ENCODE measurements at places on chromosomes 5 and 9.

DNA sequence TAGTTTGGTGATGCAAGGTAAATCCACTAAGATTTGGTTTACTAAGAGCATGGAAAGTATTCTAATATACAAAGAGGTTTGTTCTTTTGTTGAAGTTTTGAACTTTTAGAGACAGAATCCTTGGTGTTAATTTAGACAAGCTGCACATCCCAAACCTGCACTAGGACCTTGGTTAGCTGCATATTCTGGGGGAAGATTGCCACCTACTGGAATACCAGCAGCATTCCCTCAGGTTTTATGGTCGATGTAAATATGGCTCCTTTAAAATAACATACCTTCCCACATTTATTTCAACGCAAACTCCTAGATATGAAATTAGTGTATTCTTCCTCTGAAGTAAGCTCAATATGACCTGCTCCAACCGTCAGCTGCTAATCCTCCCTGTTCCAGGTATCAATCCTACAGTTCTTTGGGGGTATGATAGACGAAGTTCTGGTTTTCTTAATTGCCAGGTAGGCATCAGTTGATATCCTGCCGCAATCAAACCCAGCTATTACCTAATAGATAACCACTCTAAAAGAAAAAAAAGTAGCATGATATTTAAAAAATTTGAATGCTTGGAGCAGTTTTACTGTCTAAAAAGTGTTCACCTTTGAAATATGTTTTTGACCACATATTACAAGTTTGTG, 624.1 kb downstream of the ISL1 start:
- peak; percentile 2 for DNase-seq

DNA sequence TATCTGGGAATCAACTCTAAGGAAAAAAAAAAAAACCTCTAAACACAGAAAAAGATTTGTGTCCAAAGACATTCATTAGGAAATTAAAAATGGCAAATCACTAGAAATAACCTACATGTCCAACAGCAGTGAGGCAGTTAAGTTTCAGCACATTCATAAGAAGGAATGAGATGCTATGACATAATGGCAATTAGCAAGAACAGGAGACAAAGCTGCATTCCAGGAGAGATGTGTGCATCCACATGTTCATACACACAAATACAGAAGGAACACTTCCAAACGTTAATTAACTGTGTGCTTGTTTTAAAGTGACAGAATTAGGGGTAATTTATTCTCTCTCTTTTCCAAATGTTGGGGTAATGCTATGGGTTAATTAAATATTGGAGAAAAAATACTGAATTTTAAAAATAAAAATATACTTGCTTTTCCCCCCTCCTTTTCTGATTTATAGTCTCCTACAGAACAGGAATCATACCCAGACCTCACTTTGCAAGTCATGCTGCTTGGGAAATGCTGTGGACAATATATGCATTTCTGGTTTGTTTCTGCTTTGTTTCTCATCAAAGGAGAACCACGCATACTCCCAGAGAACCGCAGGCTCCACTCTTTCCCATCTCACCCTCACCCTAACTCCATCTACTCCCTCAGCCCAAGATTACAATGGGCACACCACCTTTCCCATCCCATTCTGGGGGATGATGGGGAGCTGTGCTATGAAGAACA, 114.1 kb downstream of the CDK5RAP2 start:
- DNase-seq, result no peak

GRCh38 chr5:17482790-17483189, 15.2 kb upstream of the TAF11L2 start:
- DNase-seq, result no peak

- no peak for DNase-seq
Observed at GRCh38 chr9:35436933-35437332, 53.0 kb upstream of the RUSC2 start.

GRCh38 chr9:2923766-2924379, 80.0 kb upstream of the PUM3 start:
- no peak for DNase-seq

DNA sequence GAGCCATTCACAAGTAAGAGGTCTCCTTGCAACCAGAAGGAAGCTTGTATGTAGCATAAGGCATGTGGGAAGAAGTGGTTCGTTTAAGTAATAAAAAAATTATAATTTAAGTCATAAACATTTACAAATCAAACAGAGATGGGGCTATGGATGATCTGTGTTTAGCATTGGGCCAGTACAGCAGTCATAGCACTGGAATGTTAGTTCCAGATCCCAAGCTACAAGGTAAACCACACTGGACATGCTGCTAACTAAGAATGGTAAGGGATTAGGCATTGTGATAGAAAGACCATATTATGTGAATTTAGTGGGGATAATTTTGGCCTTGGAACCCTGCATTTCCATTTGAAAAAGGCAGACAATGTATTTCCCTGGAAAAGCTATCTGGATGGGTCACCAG, 170.4 kb upstream of the KCNN2 start:
- no peak for DNase-seq

- DNase-seq, result no peak
Observed at GRCh38 chr5:73906277-73906676, 280.3 kb downstream of the ARHGEF28 start.

DNA sequence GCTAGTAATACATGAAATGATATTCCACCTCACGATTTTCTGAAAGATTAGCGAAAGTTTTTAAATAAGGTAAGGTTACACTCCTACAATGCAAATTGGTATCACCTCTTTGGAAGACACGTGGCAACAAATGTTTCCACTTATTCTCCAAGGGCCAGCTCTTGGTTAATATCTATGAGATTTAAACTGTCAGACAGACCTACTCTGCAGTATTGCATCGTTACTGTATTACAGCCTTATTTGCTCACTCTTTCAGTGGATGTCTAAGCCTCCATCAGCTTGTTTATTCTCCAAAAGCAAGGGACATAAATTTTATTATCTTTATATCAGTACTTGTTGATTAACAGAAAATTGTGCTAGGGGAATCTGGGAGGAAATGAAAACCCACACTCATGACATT, 135.7 kb downstream of the MLLT3 start:
- no peak for DNase-seq

- peak; percentile 6 for DNase-seq
Observed at GRCh38 chr9:12708562-12709298, 15.5 kb downstream of the TYRP1 start.

DNA sequence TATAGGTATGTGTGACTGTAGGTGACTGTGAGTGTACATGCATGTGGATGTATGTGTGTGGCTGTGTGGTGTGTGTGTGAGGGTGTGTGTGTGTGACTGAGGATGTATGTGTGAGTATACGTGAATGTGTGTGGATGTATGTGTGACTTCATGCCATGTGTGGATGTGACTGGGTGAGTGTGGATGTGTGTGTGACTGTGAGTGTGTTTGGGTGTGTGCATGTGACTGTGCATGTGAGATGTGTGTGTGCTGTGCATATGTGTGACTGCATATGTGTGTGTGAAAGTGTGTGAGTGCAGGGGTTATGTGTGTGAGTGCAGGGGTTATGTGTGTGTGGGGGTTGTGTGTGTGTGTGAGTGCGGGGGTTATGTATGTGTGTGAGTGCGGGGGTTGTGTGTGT, 42.3 kb downstream of the RXRA start:
- DNase-seq, result no peak

GRCh38 chr9:2740616-2741015, 23.3 kb downstream of the KCNV2 start:
- DNase-seq, result no peak

DNA sequence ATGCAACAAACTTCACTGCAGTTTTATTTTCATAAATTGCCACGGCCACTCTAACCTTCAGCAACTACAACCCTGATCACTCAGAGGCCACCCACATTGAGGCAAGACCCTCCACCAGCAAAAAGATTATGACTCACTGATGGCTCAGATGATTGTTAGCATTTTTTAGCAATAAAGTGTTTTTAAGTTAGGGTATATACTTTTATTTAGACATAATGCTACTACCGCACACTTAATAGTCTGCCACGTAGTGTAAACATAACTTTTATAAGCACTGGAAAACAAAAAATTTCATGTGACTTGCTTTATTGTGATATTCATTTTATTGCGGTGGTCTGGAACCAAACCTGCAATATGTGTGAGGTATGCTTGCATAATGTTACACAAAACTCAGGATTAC, 257.9 kb downstream of the ZSWIM6 start:
- no peak for DNase-seq

DNA sequence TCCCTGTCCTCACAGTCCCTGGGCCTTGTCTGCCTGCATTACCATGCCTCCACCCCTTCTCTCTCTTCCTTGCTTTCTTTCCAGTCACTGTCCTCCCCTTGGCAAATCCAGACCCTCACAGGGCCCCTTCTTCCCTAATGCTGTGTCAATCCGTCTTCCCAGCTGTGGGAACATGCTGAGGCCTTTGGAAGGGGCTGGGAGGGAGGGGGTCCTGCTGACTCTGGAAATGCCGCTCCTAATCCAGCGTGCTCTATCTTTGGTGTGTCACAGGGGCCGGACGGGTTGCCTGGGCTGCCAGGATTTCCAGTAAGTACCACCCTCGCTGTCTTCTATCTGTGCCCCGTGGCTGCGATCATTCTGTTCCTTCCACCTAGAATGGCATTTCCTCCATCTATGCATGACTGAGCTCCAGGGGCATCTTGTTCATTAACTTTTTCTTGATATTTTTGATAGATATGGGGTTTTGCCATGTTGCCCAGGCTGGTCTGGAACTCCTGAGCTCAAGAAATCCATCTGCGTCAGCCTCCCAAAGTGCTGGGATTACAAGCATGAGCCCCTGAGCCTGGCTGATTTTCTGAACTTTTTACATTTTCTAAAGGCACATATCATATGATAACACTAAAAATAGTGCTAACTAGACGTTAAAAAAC, 64.5 kb upstream of the TGFBR1 start:
- DNase-seq, result no peak

- no peak for DNase-seq
Observed at GRCh38 chr9:133772581-133772980, 34.4 kb upstream of the SARDH start.

GRCh38 chr5:172999974-173000373, 16.4 kb downstream of the ATP6V0E1 start:
- no peak for DNase-seq

DNA sequence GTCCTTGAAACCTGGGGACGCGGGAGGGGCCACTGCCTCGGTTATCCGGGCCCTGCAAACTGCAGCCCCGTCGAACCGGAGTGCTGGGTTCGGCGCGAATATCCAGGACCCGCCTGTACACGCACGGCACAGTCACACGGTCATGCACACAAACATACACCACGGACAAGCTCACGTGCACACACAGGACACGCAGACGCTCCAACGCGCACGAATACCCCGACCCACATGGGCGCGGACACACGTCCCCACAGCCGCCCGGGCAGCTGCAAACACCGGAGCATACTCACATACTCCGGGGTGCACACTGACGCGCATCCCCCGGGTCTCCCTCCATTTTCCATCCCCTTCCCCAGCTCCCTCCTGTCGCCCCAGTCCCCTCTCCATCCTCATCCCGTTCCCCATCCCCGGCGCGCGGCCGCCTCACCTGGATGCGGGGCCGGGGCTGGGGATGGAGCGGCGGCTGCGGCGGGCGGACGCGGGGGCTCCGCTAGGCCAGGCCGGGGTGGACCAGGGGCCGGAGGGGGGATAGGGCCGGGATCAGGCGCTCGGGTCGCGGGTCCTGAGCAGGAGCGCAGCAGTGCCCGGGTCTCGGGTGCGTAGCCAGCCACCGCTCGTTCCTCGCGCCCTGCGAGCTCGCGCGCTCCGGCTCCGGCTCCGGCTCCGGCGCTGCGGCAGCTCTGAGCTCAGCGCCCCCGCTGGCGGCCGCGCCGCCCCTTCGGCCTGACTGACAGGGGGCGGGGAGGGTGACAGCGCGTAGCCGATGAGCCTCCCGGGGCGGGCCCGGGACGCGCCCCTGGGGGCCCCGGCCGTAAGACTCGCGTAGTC, at the start of the genes EIF4E1B and SNCB:
TSS of gene EIF4E1B (plus strand) at position 823 of the 828 bp plus-strand sequence. CDS start 12,113 bp downstream, outside the sequence.
TSS of gene SNCB (minus strand) at position 682 of the 828 bp plus-strand sequence. CDS start 880 bp downstream, outside the sequence.
- DNase-seq, result peak; percentile 79

DNA sequence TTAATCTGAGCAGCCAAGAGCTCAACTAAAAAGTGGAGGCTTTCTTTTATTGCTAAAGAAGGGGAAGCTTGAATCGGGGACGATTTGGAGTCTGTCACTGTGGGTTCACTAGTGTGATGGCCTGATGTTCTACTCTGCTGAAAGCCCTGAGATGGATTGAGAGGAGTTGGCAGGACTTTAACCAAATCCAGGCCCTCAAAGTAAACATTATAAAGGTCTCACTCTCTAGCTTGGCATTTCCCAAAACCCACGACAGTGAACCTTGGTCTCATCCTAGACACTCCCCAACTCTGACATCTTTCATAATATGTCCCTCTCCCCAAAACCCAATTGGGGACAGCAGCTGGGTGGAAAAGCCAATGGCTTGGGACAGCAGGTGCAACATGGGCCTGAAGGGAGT, 32.7 kb downstream of the TMOD1 start:
- DNase-seq, result no peak

DNA sequence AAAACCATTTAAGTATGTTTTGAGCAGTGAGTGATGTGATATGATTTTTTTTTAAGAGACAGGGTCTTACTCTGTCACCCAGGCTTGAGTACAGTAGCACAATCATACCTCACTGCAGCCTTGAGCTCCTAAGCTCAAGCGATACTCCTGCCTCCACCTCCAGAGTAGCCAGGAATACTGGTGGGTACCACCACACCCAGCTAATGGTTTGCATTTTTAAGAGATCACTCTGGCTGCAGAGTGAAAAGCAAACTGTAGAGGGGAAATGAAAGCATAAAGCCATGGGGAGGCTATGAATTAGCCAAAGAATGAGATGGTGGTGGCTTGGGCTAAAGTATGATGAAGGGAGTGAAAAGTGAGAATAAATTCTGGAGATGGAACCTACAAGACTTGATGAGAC, 199.1 kb downstream of the HINT1 start:
- DNase-seq, result no peak

DNA sequence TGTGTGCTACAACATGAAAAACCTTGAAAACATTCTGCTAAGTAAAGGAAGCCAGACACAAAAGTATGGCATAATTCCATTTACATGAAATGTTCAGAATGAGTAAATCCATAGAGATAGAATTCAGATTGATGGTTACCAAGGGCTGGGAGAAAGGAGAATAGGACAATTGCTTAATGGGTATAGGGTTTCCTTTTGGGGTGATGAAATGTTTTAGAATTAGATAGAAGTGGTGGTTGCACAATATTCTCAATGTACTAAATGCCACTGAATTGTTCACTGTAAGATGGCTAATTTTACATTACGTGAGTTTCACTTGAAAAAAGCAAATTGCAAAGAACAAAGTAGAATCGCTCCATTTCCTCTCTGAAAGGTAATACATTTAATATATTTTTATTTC, 43.0 kb upstream of the GAS1 start:
- DNase-seq, result no peak

DNA sequence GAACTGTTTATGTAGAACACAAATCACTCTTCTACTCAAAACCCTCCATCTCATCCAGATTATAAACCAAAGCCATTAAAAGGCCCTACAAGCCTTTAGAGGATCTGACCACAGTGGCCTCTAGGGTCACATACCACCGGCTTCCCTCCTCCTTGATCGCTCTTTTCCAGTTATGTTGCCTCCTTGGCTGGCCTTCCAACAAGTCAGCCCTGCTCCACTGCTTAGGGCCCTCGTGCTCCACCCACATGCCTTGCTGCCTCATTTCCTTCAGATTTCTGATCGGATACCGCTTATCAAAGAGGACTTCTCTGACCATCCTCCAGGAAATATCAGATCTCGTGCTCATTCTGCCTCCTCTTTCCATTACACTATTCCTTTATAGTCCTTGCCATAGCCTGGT, 139.4 kb upstream of the RAI14 start:
- DNase-seq, result no peak

GRCh38 chr5:17839848-17840247, 205.6 kb downstream of the TAF11L14 start:
- DNase-seq, result no peak
